ENCODE measurements at places on chromosomes 16 and 17.

- DNase-seq: no peak
These were observed 8.3 kb downstream of the ALKBH5 start for GRCh38 chr17:18191967-18192366.

GRCh38 chr16:27164352-27164751 lies 39.0 kb upstream of the KDM8 start:
- no peak for DNase-seq

DNA sequence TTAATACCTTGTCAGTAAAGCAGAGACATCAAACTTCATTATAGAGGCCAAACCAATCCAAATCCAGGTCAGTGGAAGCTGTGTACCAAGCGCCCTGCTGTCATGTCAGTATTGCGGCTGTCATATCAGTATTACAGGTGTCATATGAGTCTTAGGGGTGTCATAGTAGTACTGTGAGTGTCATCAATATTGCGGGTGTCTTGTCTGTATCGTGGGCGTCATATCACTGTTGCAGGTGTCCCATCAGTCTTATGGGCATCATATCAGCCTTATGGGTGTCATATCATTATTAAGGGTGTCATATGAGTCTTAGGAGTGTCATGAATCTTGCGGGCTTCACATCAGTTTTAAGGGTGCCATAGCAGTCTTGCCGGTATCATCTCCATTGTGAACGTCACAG lies 6.0 kb upstream of the PRDM7 start:
- DNase-seq: no peak

GRCh38 chr16:72819345-72819744 lies 228.6 kb downstream of the ZFHX3 start:
- peak; percentile 94 for DNase-seq

DNA sequence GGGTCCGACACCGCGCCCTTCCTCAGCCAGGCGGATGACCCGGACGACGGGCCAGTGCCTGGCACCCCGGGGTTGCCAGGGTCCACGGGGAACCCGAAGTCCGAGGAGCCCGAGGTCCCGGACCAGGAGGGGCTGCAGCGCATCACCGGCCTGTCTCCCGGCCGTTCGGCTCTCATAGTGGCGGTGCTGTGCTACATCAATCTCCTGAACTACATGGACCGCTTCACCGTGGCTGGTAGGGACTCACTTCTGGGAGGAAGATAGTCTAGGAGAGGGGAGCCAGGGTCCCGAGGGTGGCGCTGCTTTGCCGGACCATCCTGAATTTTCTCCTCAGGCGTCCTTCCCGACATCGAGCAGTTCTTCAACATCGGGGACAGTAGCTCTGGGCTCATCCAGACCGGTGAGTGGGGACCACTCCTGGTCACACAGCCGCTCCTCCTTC lies 601 bp downstream of the SPNS1 start:
- DNase-seq: no peak

GRCh38 chr16:70162041-70162451 lies 11.5 kb upstream of the CLEC18C start:
- peak; percentile 81 for DNase-seq

DNA sequence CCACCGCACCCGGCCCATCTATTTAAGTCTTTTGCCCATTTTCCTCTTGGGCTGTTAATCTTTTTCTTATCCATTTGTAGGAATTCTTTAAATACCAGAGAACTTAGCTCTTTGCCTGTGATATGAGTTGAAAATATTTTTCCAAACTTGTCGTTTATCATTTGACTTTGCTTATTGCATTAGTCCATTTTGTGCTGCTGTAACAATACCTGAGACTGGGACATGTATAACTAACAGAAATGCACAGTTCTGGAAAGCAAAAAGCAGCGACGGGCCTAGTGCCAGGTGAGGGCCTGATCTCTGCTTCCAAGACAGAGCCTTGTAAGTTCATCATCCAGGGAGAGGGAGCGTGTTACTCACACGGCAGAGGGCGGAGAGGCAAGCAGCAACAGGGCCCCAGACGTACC lies 25.6 kb upstream of the BHLHA9 start:
- DNase-seq: no peak

DNA sequence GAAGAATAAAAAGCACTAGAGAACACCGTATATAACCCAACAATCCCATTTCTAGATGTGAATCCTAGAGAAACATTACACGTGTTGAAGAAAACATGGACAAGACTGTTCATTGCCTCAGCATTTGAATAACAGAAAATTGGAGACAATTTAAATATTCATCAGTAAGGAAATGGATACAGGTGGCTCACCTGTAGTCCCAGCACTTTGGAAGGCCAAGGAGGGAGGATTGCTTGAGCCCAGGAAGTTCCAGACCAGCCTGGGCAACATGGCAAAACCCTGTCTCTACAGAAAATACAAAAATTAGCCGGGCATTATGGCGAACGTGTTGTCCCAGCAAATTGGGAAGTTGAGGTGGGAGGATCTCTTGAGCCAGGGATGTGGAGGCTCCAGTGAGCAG lies 2.7 kb upstream of the ATAD5 start:
- no peak for DNase-seq

GRCh38 chr17:76458580-76459490 lies 5.9 kb upstream of the UBE2O start:
- DNase-seq: peak; percentile 65

DNA sequence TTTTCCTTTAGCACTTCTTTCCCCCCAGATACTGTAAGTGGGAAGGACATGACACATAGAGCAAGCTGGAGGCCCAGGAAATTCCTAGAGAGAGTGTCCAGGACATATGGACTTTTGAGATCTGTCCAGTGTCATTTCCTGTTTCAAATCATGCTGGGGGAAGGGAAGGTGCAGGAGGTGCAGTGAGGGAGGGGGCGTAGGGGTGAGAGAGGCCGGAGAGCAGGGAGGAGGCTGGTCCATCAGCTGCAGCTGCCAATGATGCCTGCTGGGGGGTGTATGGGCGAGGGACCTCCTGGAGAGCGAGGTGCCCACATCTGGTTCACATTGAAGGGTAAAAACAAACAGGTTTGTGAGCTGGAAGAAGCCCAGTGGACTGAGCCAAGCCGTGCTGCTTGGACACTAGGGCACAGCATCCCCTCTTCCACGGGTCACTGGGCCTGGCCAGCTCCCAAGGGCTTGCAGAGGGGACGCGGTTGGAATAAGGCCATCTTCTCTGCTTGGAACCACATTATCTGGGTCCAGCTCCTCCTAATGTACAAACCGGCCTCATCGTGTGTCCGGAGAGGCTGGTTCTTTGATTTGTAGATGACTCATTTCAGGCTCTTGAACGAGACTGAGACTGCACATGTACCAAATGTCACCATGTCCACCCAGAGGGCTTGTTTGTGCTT lies 70.4 kb upstream of the SMURF2 start:
- peak; percentile 91 for DNase-seq
